ENCODE measurements at places on chromosomes 13 and 19.

GRCh38 chr13:32060401-32060878, 28.9 kb downstream of the FRY start:
- DNase-seq = no peak

GRCh38 chr19:33553530-33554310, 32.1 kb upstream of the PEPD start:
- no peak for DNase-seq

GRCh38 chr13:101751488-101751887, 299.0 kb downstream of the ITGBL1 start:
- no peak for DNase-seq

- DNase-seq = no peak
Measured at GRCh38 chr19:28981994-28982393, 231.0 kb downstream of the UQCRFS1 start.

DNA sequence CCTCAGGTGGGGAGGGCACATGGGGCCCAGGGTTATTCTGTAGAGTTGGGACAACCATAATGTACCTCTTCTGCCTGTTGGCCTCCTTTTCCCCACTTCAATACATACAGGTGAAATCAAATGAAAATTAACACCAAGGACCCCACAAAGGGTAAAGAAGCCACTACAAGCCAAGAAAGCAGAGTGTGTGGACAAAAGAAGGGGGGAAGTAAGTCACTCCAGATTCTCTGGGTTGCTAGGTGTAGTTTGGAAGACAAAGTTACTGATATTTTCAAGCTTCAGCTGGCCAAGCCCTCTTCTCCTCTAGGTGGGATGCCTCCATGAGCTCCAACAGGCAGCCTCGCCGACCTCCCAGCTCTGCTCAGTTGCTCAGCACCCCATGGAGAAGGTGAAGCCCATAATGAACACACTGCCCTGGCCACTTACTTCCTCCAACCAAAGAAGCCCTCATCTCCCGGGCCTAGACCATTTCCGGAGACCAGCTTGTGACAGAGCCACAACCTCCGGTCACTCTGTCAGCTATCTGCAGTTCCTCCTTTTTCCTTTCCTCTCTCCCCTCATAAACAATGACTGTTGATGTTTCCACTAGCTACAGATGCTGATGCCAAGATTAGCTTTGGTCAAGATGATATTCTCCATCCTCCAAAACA, 66.8 kb upstream of the MED4 start:
- DNase-seq = peak; percentile 32

- DNase-seq = no peak
Measured at GRCh38 chr13:47679401-47679800, 321.7 kb downstream of the SUCLA2 start.

- no peak for DNase-seq
Measured at GRCh38 chr13:46605076-46605824, 52.3 kb downstream of the LRCH1 start.

DNA sequence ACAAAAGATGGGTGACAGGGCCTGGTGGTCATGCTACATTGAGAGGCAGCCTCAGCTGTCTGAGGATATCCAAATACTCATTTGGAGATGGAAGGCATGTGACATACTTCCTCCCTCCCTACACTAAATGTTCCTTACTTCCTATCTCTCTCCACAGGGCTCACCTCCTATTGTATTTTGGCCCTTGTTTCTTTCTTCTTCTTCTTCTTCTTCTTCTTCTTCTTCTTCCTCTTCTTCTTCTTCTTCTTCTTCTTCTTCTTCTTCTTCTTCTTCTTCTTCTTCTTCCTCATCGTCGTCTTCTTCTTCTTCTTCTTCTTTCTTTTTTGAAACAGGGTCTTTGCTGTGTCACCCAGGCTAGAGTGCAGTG, 71.8 kb upstream of the POMP start:
- DNase-seq = no peak

GRCh38 chr13:20673715-20674114, 29.8 kb upstream of the IL17D start:
- peak; percentile 20 for DNase-seq

GRCh38 chr13:68927387-68928026, 1180.1 kb upstream of the ATXN8OS start:
- DNase-seq = no peak

- DNase-seq = no peak
Measured at GRCh38 chr13:81020010-81020409, 679.1 kb upstream of the SPRY2 start.

DNA sequence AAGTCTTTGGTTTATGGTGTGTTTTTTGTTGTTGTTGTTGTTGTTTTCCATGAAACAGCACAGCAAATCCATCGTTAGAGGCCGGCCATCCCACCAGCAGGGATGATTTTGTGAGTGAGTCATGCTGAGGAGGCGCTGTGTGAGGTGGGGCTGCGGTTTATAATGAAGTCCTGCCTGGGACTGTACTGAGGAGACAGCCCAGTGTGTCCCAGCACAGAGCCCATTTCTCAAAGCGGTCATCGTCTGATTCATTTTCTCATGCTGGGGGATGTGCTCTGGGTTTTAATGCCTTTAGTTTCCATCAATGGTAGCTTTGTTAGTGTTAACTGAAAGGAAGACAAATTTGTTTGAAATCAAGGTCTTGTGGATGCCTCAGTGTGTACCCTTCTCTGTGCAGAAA, 129.3 kb upstream of the SERP2 start:
- no peak for DNase-seq

GRCh38 chr19:11019824-11020223, 59.0 kb downstream of the SMARCA4 start:
- DNase-seq = peak; percentile 35

DNA sequence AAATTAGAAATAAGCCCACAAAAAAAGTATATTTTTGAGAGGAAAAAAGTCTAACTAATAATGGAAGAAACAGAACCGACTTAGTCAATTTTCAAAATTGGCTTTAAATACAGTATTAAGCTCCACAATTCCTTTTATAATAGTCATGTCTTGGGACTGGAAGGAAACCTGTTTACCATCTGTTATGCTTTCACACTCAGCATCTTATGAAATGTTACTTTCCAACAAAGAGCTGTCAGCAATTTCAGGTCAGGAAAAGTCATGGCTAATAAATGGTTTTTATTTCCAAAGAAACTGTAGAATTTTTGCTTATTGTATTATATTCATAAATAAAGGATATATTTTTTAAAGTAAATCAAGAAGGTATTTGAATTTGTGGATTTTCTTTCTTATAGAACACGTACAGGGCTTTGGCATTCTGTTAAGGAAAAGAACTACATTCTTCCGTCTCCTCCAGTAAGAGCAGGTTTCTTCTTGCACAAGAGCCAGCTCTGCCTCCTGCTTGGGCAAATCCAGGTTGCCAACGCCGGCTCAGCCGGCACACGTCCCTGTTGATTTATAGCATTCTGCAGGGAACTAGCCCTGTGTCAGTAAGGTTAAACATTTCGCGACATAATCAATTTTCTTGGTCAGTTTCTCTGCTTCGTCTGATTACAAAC, 52.9 kb upstream of the GPR12 start:
- DNase-seq = no peak

DNA sequence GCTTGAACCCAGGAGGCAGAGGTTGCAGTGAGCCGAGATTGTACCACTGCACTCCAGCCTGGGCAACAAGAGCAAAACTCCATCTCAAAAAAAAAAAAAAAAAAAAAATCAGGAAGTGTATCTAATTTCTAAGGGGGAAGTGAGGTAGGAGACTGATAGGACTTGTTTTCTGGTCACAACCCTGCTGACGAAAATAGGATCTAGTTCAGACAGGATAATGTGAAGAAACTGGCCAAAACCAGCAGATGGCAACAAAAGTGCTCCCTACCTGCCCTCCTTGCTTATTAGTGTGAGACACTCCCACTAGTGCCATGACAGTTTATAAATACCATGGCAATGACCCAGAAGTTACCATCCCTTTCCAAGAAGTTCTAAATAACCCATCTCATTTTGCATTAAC, 36.0 kb upstream of the KPNA3 start:
- DNase-seq = no peak

- DNase-seq = no peak
Measured at GRCh38 chr19:49430678-49431329, 5.6 kb downstream of the GFY start.

GRCh38 chr13:24233351-24233901, 72.9 kb downstream of the SPATA13 start:
- no peak for DNase-seq

- no peak for DNase-seq
Measured at GRCh38 chr13:19838865-19839275, 24.6 kb downstream of the ZMYM5 start.

GRCh38 chr13:23725922-23726321, 155.7 kb downstream of the TNFRSF19 start:
- no peak for DNase-seq

DNA sequence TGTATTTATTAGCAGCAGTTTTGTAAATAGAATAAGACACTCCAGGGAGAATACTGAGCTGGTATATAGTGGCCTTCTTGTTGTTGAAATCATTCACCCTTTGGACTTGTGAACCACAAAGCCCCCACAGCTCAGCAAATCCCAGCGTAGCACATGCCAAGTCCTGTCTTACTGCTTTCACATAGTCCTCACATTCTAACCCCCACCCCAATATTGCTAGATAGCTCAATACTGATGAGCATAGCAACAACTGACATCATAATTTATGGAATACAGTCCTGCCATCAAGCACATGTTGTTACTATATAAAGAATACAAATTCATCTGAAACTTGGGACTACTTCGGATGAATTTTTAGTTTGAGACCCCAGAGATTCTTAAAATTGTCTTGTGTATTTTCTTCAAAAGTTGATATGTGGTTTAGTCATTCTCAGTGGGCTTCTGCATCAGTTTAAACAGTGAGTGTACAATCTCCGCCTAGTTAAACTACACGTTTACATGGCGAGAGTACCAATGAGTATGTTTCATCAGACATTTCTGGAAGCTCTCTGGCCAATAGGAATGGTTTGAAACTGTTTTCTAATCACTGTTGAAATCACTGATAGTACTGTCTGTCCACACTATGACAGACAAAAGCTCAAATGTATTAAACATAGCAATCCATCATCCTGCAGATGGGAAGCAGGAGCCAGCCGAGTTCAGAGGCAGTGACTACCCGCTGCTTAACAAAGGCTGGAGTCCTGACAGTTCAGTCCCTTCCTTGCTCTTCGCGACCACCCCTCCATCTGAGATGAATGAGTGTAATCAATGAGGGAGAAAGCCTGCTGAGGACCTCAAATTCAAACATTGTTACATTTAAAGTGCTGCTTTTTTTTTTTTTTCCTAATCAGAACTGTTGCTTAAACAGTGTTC, 15.2 kb downstream of the DACH1 start:
- no peak for DNase-seq

- no peak for DNase-seq
Measured at GRCh38 chr13:111123221-111123620, 8.1 kb downstream of the ARHGEF7 start.

DNA sequence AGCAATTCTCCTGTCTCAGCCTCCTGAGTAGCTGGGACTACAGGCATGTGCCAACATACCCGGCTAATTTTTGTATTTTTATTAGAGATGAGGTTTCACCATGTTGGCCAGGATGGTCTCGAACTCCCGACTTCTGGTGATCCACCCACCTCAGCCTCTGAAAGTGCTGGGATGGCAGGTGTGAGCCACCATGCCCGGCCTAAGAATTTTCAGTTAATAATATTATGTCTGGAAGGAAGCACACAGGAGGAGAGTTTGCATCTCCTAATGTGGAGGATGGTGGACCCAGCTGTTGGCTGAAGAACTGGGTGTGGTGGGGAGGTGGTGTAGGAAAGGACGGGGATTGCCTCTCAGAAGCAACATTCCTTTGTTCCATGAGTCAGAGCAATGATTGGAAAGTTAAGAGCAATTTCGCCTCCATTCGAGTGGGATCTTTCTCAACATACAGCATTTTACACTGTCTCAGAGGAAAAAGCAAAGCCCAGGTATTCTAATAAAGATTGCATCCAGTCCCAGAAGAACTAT, 11.9 kb downstream of the PDCD2L start:
- DNase-seq = no peak

- DNase-seq = peak; percentile 22
Measured at GRCh38 chr19:48660852-48661710, 11.7 kb downstream of the NTN5 start.

DNA sequence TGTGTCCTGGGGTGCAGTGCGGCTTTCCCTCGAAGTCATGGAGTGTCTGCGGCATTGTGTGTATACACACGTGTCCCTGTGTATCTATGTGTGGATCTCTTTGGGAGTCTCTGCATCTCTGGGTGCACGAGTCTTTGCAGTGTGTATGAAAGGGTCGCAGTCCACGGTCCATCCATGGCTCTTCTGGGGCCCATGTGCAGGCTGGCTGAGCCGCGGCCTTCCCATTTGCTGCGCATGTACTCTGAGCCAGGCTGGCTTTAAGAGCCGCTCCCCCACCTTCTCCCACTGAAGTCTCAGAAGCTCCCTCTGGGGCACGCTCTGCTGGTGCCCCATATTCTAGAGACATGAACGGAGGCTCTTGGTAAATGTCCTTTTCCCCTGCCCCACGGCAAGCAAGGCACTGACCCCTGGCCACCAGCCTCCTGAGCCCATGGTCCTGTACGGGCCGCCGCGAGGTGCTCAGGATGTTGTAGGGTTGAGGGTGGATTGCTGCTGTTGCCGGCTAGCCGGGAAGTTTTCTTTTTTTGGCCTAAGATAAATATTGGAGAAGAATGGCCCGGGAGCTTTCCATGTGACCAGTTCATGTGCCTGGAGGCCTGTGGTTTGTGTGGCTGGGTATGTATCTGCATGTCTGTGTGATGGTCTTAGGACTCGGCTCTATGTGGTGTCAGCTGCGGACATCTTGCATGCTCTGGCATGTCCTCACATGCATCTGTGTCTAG, 31.9 kb downstream of the PAK4 start:
- DNase-seq = no peak

- DNase-seq = no peak
Measured at GRCh38 chr13:31361673-31362072, 161.9 kb downstream of the B3GLCT start.

GRCh38 chr19:560121-560520, 12.3 kb upstream of the BSG start:
- no peak for DNase-seq

- no peak for DNase-seq
Measured at GRCh38 chr13:103694033-103694432, 627.8 kb upstream of the SLC10A2 start.

GRCh38 chr13:19567820-19568534, 6.6 kb upstream of the TPTE2 start:
- DNase-seq = no peak

DNA sequence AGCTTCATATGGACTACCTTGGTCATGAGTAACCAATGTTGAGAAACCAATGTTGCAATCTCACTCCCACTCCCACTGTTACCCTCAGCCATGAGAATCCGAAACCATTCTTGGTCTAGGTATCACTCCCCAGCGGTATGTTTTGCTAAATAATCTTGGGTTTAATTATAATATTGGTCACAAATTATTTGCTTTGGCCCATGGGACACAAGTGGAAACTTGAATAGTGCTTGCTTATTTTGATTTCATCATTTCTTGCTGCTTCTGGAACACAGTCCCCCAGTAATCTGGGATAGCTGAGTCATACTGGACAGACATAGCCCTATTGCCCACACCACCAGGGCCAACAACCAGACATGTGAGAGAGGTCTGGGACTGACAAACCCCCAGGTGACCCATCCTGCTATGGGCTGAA, 171.6 kb upstream of the IPO5 start:
- no peak for DNase-seq

All from substantia nigra (tissue), 51 donors.